ENCODE measurements at places on chromosomes 12 and 14.

DNA sequence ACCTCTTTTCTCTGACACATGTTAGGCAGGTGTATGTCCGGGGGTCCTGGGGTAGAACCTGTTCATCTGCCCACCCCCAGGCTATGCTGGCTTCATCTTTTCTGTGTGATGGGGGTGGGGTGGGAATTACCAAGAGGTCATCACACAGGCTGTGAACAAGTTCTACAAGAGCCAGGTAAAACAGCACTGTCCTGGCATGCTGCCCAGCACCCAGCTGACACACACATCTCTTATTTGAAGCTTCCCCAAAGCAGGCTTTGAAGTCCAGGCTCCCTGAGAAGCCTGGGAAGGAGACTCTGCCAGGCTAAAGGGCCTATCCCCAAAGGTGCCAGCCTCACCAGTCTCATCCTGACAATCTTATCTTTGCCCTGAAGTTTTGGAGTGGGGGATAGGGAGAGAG is 141.1 kb downstream of the ALG10 start:
- no peak for DNase-seq

DNA sequence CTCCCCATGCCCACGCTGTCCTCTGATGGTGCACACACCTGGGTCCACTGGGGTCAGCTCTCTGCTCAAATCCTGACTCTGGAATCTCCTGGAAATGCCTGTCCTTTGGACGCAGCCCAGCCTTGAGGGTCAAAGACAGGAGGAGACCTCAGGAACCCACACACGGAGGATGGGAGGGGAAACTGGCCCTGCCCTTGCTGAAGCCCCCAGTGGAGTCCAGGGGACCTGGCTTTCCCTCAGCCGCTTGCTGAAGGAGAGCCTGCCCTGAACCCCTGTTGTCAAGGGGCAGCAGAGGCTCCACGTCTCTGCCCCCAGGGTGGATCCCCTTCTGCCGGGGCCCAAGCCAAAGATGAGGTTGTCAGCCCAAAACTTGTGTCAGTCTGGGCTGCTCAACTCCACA is 16.9 kb downstream of the GALNT9 start:
- DNase-seq: no peak

- DNase-seq: no peak
Observed at GRCh38 chr12:116821291-116821690, 60.0 kb downstream of the HRK start.

DNA sequence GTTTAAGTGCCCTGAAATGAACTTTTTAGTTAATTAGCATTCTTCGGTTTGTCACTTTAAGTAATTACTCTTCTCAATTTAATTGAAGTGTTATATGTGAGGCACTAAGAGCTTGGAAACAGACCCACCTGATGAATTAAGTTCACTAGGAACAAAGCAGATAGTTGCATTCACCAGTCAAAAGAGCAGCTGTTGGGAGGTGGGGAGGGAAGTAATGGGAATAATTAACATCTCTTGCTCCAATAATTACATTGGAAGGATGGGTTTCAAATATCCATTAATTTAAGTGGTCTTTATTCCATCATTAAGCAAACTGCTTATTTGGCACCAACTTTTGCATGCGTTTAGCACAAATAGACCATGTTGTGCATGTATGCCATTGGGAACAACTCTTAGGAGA is 667.2 kb downstream of the GALC start:
- peak; percentile 81 for DNase-seq

- peak; percentile 25 for DNase-seq
Observed at GRCh38 chr12:111757361-111758119, 9.2 kb upstream of the ALDH2 start.

DNA sequence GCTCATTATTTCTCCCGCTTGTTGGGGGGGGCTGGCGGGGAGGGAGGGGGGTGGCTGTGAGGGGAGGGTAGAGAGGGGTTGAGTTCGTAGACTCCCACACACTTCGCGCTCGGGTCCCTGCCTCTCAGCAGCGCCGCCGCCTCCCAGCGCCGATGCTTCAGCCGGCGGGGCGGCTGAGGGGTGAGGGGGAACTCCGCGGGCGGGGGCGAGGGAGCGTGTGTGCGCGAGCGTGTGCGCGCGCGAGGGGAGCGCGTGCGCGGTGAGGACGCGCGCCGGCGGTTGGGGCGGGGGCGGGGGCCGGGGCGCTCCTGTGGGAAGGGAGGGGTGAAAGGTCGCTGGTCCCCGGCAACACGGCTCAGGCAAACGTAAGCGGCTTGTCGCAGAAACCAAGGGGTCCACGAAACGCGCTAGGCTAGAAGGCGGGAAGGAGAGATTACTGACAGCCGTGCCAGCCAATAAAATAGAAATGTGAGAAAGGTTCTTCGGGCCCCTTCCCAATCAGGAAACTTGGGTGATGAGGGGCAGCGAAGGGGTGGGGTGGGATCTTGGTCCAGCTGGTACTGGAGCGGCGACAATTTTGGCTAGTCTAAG is 343 bp upstream of the NOVA1 start:
- peak; percentile 99 for DNase-seq

- no peak for DNase-seq
Observed at GRCh38 chr14:23641915-23642588, 5.9 kb downstream of the DHRS2 start.

- no peak for DNase-seq
Observed at GRCh38 chr12:77855548-77855947, 24.9 kb downstream of the NAV3 start.

GRCh38 chr12:106247674-106248311 is at the start of gene CKAP4:
TSS of gene CKAP4 (minus strand) at chr12:106248020. CDS start at chr12:106247851, 169 bp downstream.
- DNase-seq: peak; percentile 92

DNA sequence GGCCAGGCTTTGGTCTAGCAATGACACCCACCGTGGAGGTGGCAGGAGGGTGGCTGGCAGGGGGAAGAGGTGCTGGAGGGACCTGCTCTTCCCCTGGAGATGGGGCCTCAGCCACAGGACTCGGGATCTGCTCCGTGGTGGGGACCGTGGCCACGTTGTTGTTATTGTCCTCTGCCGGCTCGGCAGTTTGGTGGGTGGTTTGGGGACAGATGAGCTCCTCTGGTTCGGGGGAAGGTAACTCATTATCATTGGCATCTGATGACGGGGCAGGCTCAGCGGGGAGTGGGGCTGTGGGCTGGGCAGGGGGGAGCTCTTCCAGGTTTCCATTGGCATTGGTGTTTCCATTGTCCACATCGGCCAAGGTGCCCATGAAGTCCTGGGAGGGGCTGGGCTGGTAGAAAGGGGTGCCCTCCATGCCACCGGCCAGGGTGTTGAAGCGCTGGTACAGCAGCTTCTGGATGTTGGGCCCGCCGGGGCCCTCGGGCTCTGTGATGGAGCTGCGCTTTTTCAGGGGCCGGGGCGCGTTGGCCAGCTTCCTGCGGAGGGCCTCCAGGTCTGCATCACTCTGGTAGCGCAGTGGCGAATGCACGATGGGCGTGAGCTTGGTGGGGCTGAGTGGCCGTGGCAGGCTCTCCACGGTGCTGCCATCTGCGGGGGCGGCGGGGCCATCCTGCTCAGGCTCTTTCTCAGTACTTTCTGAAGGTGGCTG is 24.3 kb downstream of the ZFYVE21 start:
- DNase-seq: no peak

GRCh38 chr12:102800565-102800964 is 116.5 kb downstream of the PAH start:
- no peak for DNase-seq

DNA sequence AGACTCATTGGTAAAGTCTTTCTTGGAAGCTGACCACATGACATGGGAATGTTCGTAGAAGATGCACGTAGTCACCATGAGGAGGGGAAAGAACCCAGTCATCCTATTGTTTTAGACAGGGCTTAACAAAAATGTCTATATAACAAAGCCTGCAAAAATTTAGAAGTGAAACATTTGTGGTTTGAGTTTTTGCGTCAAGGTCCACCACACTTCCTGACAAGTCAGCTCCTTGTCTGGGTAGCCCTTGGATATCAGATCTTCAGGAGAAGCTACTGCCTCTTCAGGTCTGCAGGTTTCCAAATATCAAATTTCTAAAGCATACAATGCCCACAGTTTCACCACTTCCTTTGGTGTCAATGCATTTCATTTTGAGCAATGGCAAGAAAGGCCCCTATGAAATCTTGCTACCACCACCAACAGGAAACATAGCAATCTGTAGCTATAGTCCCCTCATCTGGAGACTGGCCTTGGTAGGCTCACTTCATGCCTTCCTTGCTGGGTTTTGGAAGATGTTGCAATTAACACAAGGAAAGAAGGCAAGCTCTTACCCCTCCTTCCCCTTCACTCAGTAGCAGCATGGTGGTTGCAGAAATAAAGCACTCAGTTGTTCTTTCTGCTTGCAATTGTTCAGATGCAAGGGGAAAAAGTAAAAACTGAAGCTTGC is 235.2 kb downstream of the PCNX1 start:
- no peak for DNase-seq

Data from brain (organoid and tissue), 16 donors.